ENCODE measurements at places on chromosomes 3 and 15.

- no peak for DNase-seq
These were observed 278.5 kb upstream of the UMPS start for GRCh38 chr3:124451630-124452317.

GRCh38 chr3:190224863-190225692 is 97.2 kb downstream of the CLDN1 start:
- DNase-seq = no peak

DNA sequence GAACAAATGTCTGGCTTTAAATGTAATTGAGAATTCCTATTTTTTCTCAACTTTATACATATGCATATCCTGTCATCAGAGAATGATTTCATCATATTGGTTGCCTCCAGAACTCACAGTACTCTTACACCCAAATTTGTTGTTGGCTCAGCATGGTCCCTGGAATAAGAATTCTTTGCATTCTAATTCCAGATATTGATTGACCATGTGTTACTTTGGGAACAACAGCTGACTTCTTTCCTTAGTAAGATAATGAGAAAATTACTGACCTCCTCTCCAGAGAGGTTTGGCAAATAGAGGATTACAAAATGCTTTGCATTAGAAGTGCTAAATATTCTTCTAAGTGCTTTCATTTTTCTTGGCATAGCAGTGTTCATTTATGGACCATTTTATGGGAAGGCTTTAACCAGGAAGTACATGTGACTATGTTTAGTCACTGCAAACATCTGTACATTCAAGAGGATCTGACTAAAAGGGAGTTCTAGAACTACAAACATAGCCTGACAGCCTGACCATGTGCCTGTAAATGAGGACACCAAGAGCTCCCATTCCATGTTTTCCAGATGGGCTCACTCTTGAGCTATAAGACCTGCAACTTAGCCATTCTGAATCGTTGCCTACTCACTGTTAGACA is 391.6 kb upstream of the DPPA4 start:
- DNase-seq = no peak

DNA sequence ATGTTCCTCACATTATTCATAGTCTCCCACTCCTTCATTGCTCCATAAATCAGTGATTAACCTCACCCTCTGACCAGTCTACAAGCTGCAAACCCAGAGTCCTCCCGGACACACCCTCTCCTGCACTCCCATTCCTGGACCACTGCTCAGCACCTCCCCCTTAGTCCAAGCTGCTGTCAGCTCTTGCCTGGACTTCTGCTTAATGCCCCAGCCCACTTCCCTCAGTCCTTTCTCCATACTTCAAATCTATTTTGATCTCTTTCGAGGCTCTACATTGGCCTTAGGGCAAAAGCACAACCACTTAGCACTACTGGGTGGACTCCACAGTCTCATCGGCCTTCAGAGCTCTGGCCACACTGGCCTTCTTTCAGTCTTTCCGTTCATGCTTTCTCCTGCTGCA is 79.4 kb upstream of the FAM98B start:
- no peak for DNase-seq

DNA sequence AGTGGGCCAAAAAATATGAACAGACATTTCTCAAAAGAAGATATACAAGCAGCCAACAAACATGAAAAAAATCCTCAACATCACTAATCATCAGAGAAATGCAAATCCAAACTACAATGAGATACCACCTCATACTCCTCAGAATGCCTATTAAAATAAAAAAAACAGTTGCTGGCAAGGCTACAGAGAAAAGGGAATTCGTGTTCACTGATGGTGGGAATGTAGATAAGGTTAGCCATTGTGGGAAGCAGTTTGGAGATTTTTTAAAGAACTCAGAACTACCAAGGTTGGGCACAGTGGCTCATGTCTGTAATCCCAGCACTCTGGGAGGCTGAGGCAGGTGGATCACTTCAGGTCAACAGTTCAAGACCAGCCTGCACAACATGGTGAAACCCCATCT is 27.8 kb upstream of the C15orf40 start:
- DNase-seq = no peak

Data from NCI-H526 treated with DMSO at 0.1 percent for 48 hours (cell line).